ENCODE measurements at places on chromosomes 6 and 20.

DNA sequence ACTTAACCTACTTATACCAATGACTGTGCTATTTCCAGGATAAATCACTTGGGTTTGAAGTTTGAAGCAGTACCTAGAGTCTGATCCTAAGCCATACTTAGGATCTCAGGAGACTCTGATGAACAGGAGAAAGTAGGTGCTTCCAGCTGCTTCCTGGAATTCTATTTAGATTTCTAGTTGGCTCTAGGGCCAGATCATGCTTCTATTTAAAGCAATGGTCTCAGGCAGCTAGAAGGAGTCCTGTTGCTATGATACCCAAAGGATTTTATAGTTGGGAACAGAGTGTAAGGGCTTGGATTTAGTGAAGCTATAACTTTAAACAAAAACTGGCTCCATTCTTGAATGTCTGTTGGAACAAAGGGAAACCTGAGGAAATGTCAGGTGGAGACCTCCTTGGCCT, 52.4 kb upstream of the TINAG start:
- no peak for DNase-seq

DNA sequence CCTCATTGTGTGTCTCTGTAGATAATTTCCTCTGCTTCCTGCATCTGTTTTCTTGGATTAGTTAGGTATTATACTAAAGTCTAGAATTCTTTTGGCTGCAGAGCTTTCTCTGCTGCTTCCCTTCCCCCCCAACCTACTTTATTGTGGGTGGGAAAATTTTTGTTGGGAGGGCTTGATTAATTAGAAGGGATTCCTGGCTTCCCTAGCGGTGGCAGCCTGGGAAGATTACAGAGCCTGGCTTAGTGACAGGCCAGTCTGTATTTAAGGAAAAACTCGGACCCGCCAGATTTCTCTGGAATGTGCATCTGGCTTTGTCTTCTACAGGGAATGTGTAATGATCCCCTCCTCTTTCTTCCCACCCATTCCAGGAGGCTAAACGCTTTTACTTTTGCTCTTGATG, 31.2 kb downstream of the SLX4IP start:
- no peak for DNase-seq

- DNase-seq = peak; percentile 30
These were observed 44.7 kb downstream of the RGS17 start for GRCh38 chr6:153086225-153086990.

- DNase-seq = no peak
These were observed 38.6 kb downstream of the ATXN1 start for GRCh38 chr6:16722630-16723029.

Data from activated CD4-positive, alpha-beta T cell treated with anti-CD3 and anti-CD28 coated beads, Interleukin-2, Interleukin-4, amounts not matched to agents 100 ng/mL and 50 ng/mL, durations not matched to agents 16 hours and 8 hours (primary cell).